ENCODE measurements at places on chromosomes 2 and 18.

DNA sequence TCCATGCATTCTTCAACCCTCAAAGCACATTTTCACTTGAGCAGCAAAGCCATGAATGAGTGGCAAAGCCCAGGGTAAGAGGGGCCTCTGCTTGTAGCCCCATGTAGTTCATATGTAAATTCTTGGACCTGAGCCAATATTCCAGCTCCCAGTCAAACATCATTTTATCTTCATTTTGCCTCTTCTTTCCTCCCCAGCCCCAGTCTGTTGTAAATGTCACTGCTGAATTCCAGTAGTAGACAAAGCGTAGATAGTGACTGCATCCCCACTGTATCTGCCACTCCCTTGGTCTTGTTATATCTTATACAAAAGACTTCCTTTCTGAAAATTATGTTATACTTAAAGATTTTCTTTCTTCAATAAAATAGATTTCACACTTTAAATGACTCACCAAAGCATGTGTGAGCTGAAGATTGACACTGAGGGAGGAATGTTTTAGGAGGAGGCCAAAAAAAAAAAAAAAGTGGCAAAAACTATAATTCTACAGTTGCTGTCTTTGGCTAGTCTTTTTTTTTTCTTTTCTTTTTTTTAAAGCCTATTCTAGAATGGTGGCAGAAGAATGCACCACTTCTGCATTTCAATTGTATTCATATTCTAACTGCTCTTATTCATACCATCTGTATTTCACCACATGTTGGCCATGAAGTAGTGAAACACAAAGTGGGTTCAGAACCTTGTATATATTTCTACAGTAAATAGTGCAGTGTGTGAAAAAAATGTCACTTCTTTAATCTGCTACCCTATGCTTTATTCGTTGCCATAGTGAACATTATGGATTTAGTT is 306.1 kb downstream of the CPS1 start:
- DNase-seq: no peak

GRCh38 chr2:11875481-11875880 is 129.0 kb downstream of the LPIN1 start:
- DNase-seq: no peak

DNA sequence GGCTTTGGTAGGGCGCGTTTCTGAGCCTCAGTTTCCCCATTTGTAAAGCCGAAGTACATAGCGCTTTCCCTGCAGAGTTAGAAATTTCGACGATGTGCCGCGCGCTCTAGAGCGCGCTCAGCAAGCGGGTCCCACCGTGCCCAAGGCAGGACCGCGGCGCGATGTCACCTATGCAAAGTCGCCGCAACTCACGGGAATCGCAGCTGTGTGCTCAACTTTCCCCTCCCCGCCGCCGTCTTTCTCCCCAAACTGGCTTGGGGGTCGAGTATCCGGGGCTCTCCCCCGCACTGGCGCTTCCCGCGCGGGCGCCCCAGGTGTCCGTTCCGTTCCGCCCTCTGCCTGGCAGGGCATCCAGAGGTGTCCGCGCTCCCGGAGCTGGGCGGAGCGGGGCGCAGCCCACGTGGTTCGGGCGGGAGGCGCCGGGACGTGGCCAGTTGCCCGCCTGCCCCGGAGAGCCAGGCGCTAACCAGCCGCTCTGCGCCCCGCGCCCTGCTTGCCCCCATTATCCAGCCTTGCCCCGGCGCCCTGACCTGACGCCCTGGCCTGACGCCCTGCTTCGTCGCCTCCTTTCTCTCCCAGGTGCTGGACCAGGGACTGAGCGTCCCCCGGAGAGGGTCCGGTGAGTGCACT is at the start of gene MLPH:
Gene MLPH, plus strand, starts transcription at position 433 of the 630 bp plus-strand sequence. CDS start 6,176 bp downstream, outside the sequence.
- no peak for DNase-seq

DNA sequence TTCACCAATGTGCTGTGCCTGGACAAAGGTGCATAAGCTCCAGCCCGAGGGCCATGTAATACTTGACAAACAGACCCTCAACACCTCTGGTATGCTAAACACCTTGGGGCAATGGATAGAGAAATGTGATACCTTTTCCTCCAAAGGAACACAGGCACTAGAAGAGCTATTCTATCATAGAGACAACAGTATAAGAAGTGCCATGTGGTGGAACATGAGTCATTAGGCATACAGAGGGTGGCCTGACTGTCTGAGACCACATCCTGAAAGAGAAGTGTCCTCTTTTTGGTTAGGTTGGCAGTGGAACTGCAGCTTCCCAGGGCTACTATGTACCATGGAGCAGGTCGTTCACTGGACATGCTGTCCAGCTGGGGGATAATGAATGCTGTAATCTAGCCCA is 153.9 kb downstream of the INSIG2 start:
- DNase-seq: peak; percentile 39

- peak; percentile 77 for DNase-seq
These were observed 725 bp downstream of the FBXO48 start for GRCh38 chr2:68466361-68466777.

GRCh38 chr2:24814516-24814915 is 21.3 kb downstream of the CENPO start:
- DNase-seq: no peak

DNA sequence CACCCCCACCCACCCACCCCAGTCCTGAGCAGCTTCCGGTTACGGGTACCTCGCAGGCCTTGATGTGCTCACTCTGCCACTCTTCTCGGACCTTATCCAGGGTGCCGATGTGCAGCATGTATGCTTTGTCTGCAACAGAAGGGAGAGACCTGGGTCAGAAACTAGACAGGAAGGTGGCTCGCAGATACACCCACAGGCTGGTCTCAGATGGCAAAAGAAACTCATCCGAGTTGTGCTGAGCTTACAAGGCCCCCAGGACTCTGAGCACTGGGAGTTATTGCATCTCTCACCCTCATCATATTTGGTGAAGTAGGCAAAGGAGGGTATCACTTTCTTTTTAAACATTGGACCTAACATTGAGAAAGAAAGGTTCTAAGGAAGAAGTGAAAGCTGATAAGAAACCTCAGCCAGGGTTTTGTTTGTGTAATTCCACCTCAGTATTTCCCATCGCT is 30.6 kb upstream of the EPG5 start:
- DNase-seq: no peak

DNA sequence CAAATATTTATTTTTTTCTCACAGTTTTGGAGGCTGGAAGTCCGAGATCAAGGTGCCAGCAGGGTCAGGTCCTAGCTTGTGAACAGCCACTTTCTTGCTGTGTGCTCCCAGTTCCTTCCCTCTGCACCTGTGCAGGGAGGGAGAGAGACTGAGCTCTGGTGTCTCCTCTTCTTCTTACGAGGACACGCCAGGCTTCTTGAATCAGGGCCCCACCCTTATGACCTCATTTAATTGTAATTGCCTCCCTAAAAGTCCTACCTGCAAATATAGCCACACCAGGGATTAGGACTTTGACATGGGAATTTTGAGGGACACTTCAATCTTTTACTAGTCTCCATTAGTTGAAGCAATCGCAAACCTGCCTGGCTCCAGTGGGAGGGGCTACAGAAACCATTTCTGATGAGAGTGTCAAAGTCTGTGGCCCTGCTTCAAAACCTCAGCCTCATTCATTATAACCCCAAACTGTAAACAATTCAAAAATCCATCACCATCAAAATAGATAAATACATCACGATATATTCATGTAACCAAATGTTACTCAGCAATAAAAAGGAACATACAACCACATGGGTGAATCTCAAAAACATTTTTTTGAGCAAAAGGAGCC is 18.2 kb upstream of the SEH1L start:
- no peak for DNase-seq

DNA sequence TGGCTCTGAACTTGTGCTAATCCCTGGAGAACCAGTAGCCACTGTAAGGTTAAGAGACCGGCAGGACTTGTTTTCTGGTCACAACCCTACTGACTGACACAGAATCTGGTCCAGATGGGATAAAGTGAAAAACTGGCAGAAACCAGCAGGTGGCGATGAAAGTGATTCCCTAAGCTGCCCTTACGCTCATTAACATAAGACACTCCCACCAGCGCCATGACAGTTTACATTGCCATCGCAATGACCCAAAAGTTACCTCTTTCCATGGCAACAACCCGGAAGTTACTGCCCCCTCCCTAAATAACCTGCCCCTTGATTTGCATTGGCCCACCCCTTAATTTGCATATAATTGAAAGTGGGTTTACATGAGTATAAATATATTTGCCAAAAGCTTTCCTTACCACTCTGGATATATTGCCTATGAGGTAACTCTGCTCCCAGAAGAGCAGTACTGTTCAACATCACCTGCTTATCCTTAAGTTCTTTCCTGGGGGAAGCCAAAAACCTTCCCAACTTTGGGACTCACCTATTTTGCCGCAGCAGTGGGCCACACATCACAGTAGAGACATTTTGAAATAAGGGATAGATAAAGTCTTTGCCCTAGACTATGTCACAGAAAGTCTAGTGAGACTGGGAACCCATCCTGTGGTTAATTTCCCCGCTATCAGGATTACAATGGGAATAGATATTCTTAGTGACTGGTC is 35.8 kb upstream of the AFF3 start:
- DNase-seq: no peak

GRCh38 chr2:239285071-239285931 is 115.5 kb downstream of the HDAC4 start:
- DNase-seq: no peak

- no peak for DNase-seq
These were observed 204.4 kb downstream of the SPP2 start for GRCh38 chr2:234254783-234255521.

DNA sequence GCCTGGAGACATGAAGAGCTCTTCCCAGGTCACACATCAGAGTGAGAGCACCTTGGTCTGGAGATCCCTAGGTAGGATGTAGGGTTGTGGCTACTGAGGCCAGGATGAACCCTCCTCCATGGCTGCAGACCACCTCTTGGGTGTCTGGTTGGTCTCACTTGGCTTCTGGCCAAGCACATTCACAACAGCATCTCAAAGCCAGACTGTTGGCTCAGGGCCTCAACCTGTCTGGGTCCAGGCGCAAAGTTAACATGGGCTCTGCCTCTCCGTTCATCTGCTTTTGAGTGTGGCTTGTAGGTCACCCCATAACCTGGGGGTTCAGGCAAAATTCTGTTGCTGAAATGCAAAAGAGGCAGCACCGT is 40.1 kb downstream of the RHOB start:
- no peak for DNase-seq

- DNase-seq: no peak
These were observed 77.5 kb downstream of the ACSL3 start for GRCh38 chr2:222938327-222938726.

GRCh38 chr18:12841070-12841469 is 43.0 kb downstream of the PTPN2 start:
- no peak for DNase-seq

GRCh38 chr18:3397786-3398185 is 52.2 kb upstream of the TGIF1 start:
- DNase-seq: no peak

GRCh38 chr2:142285480-142285879 is 154.7 kb upstream of the LRP1B start:
- no peak for DNase-seq

- DNase-seq: peak; percentile 35
These were observed 63.8 kb downstream of the EHD3 start for GRCh38 chr2:31297751-31298150.

DNA sequence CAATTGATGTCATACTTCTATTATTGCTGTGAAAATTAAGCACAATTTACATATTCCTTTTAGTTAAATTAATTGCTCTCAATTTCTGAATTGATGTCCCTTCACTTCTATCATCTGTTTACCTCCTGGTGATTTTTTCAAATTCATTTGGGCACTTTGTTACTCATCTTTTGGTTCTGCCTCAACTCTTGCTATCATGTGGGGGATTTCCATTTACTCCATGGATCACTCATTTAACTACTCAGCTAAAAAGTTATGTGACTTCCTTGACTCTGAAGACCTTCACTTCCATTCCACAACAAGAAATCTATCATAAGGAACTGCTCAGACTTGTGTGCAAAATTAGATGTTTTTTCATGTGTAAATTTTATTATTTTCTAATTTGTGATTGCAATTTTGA is 126.2 kb downstream of the EHBP1 start:
- no peak for DNase-seq

Data from AG10803 (cell line).